ENCODE measurements at places on chromosomes 11 and 22.
A peak's percentile ranks its signal among the peaks of the same experiment; 100 is the strongest.

DNA sequence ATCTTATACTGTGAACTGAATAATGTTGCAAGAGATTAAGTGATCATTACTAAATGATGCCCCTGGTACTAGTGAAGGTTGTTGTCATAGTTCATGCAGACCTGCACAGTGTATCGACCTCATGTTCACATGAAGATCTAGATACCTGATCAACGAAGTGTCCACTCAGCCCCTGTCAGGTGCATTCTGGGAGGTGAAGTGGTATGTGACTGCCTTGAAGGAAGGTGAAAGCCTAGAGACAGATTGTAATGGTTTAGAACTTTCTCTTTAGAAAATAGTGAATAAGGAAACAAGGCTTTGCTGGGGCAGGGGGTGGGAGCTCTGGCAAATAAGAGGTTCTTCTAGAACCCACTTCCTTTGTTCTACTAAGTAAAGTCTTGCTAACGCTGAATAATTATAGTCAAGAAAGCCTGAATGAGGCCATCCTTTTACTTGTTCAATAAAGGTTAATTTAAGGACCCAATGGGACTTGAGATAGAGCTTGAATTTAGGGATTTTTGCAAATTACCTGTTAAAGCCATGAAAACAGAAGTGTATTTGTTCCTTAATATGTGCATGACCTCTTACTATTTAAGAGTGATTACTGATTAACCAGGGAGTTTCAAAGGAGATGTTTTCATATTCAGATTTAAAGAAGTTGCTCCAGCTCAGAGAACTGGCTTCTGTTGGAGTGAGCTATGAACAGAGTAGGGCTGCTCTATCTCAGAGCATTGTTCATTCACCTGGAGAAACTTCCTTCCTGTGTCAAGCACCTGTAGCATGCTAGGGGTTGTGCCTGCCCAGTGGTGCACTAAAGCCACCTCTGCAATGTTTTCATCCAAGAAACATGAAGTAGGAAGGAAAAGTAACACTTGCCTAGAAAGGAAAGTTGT, 45.3 kb downstream of the C22orf31 start:
- no peak for DNase-seq

DNA sequence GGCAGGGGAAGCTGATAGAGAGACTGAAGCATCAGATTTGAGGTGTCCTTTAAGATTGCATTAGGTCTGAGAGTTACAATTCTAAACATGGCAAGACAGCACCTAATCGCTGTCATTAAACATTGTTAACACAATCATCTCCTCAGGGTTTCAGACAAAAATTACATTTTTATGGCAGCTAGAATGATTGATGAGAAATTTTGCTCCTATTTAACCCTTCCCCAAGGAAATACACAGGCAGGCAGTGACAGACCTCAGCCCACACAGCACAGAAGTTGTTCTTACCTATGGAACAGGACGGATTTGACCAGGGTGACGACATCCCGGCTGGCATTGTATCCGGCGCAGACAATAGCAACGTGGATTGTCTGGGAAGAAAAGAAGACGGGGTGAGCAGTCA, 294.3 kb downstream of the LARGE1 start:
- no peak for DNase-seq

- no peak for DNase-seq
Observed at GRCh38 chr22:48627203-48627602, 1200.5 kb downstream of the BRD1 start.

GRCh38 chr11:12625438-12626071, 48.7 kb upstream of the TEAD1 start:
- peak; percentile 89 for DNase-seq

GRCh38 chr11:299081-299891, at the start of gene IFITM5:
Gene IFITM5, minus strand, starts transcription at chr11:299526. Its CDS starts 36 bp downstream, at chr11:299490.
- no peak for DNase-seq

GRCh38 chr11:94973099-94973968, at the start of the genes CWC15 and KDM4D:
Gene CWC15, minus strand, starts transcription at chr11:94973556. Its CDS starts 1,371 bp downstream, at chr11:94972185.
Gene KDM4D, plus strand, starts transcription at chr11:94973709. Its CDS starts 23,664 bp downstream, at chr11:94997373.
- peak; percentile 95 for DNase-seq

- DNase-seq = no peak
Observed at GRCh38 chr22:26985931-26986782, 328.8 kb downstream of the MIAT start.

- DNase-seq = peak; percentile 92
Observed at GRCh38 chr22:18001040-18001893, 23.1 kb downstream of the MICAL3 start.

DNA sequence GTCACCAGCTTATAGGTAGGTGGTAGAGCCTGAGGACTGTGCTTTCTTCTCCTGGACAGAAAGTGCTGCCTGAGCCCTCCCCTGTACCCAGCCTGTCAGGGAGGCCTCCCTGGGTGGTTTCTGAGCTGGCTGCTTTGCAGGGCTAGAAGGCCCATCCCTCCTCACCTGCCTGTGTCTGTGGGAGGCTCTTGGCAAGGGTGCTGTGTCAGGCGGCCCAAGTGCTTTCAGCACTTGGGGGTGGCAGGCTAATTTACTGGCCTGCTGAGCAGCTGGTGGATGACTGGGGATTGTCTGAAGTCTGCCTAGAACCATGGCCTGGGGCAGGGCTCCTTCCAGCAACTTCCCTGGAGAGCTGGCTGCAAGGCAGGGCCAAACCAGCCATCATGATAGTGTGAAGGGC, 139.0 kb upstream of the NAV2 start:
- DNase-seq = no peak

GRCh38 chr22:23685205-23685784, 5.5 kb upstream of the RGL4 start:
- DNase-seq = peak; percentile 43

- DNase-seq = no peak
Observed at GRCh38 chr22:20439556-20439927, 1.9 kb upstream of the SCARF2 start.

- DNase-seq = no peak
Observed at GRCh38 chr11:19803506-19803998, 90.9 kb downstream of the NAV2 start.

DNA sequence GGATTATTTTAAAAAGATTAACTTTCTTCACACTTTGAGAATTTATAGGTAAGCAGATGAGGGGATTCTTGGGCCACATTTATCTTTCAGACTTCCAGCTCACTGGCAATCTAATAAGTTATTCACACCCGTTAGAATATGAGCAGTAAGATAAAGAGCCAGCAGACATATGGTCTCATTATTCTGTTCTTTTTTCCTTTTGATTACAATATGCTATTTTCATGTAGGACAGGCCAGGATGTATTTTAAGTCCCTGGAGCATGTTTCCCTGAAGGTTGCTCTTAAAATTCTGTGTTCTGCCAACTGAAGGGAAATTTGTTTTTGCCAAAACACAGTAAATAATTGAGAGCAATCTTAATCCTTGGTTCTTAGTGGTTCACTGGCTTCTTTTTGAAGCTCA, 22.2 kb downstream of the PDHX start:
- DNase-seq = no peak

DNA sequence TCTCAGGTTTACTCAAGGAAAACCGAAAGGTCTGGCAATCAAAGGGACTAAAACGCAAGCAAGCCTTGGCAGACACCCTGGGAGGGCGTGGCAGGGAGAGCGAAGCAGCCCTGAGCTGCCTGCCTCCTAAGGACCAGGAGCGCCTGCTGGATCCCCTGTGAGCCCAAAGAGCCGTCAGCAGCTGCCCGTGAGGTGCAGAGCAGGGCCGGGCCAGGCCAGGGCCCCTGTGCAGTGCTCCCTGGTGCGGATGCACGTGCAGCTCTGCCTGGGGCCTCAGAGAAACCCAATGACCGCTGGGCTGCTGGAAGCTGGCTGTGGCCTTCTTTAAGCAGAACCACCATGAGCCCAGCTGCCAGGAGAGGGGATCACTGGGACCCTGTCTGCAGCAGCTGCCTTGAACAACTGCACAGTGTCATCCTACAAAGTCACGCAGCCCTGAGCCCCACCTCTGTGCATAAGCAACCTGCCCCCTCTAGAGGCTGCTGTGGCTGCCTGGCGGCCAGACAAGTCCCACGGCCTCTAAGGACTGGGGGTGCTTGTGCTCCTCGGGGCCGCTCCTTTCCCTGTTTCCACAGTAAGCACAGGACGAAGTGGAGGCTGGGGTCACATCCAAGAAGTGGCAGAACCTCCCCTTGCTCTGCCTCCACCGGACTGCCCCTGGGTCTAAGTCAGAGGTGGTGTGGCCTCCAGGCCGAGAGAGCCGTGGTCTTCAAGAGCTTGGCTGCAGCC, 29.1 kb upstream of the COMT start:
- DNase-seq = no peak

- DNase-seq = no peak
Observed at GRCh38 chr11:19294444-19294843, 53.7 kb upstream of the E2F8 start.

- DNase-seq = no peak
Observed at GRCh38 chr11:30424844-30425243, 101.9 kb downstream of the ARL14EP start.

DNA sequence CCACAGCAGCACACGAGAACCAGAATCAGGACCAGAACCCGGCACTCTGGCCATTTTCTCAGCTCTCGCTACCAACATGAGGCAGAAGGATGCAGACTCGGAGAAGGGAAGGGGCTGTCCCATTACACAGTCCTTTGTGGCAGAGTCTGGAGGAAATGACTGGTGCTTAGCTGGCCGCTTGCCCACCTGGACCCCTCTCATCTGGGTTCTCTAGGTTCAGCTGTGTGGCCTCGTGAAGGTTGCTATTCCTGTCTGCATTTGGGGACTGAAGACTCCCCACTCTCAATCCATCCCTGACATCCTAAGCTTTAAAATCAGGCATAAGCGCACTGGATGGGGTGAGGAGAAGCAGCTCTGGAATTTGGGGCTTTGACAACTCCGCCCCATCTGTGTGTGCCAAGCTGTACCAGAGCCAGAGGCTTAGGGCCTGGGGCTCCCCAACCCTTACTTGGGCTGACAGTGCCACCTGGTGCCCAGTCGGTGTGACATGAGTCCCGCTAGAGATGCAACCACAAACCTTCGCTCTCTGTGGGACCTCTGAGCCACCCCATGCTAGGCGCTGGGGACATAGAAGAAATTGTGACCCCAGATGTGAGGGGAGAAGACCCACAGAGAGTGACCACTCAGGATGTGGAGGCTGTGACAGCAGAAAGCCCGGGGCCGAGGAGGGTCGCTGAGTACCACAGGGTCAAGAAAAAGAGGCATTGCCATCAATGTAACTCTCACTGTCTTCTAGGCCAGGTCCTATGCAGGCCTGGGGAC, 35.8 kb upstream of the FCHSD2 start:
- DNase-seq = peak; percentile 83

- no peak for DNase-seq
Observed at GRCh38 chr11:75383246-75383645, 16.1 kb upstream of the RPS3 start.

DNA sequence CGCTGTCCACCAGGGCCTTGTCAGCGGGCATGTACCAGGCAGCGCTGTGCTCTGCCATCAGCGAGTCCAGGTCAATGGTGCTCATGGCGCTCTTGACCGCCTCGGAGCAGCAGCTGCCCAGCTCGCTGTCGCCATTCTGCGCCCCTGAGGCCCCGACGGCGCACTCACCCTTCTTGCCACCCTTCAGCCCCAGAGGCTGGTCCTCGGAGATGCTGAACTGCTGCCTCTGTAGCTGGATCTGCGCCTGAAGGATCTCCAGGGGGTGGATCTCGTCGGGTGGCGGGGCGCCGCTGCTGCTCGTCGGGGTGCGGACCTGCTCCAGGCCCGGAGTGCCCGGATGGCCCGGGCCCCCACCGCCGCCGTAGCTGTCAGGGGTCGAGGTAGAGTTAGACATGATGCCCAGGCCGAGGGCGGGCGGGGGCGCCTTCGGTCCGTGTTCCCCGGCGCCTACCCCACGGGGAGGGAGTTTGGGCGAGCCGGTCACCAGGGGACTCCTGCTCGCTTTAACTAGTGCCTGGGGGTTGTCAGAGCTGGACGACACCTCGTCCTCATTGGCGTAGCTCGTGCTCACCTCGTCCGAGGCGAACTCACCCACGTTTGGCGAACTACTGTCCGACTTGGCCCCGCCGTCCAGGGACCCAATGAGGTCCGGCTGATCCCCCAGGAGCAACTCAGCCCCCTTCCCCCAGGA, 4.6 kb downstream of the MN1 start:
- DNase-seq = no peak

DNA sequence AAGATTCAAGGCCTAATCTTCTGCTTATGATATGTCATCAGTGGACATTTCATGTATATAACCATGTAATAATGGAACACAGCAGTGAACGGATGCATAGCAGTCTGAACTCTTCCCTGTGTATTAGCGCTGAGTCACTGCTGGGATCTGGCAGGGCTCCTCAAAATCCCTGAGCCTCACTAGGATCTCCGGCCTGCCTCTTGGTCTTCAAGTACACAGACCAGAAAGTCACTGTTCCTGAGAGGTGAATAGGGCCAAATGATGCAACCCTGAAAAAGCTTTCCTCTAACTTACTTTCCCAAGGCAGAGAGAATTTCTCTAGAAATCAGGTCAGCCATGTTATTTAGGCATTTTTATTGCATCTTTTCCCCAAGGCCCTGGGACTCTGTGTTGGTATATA, 35.0 kb downstream of the POU2AF1 start:
- peak; percentile 93 for DNase-seq

GRCh38 chr11:67577951-67578350, 5.7 kb upstream of the GSTP1 start:
- no peak for DNase-seq

- DNase-seq = no peak
Observed at GRCh38 chr11:59729834-59730233, 16.2 kb upstream of the OR10V1 start.

DNA sequence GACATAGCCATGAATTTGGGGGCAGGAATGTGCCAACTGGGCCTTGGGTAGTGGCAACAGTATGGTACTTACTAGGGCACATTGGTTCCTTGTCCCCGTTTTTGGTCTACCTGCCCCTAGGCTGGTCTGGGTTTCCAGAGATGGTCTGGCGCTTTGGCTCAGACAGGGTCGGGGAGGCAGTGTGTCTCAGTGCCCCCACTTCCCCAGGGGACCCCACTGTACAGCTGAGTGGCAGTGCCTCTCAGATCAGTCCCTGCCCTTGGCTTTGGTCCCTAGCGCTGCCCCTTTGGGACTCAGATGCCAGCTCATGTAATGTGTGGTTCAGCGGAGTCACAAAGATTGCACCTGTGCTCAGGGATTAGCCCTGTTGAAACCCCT, 3.3 kb downstream of the RIC8A start:
- DNase-seq = no peak

DNA sequence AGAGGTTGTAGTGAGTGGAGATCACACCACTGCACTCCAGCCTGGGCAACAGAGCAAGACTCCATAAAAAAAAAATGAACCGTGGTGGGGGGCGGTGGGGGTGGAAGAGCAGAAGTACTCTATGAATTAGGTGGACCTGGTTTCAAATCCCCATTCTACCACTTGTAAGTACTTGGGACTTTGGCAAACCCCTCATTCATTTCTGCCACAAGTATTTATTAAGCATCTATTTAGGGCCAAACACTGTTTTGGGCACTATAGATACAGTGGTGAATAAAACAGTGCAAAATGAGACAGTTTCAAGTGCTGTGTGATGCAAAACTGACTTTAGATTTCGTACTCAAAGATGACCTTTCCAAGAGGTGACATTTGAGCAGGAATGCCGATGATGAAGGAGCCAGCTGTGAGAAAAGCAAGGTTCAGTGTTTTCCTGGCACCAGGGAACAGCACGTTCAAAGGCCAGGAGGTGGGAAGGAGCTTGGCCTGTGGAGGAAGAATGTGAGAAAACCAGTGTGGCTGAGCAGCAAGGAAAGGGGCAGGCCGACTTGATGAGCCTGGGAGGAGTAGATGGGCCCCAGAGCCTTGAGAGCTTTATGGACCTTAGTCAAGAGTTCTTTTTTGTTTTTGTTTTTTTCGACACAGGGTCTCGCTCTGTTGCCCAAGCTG, 1.4 kb upstream of the TMEM134 start:
- no peak for DNase-seq
